ENCODE measurements at places on chromosomes 3 and 15.

- DNase-seq = no peak
Observed at GRCh38 chr3:124322966-124323365, 331.0 kb upstream of the ROPN1 start.

- no peak for DNase-seq
Observed at GRCh38 chr3:13506239-13506638, 26.1 kb downstream of the HDAC11 start.

DNA sequence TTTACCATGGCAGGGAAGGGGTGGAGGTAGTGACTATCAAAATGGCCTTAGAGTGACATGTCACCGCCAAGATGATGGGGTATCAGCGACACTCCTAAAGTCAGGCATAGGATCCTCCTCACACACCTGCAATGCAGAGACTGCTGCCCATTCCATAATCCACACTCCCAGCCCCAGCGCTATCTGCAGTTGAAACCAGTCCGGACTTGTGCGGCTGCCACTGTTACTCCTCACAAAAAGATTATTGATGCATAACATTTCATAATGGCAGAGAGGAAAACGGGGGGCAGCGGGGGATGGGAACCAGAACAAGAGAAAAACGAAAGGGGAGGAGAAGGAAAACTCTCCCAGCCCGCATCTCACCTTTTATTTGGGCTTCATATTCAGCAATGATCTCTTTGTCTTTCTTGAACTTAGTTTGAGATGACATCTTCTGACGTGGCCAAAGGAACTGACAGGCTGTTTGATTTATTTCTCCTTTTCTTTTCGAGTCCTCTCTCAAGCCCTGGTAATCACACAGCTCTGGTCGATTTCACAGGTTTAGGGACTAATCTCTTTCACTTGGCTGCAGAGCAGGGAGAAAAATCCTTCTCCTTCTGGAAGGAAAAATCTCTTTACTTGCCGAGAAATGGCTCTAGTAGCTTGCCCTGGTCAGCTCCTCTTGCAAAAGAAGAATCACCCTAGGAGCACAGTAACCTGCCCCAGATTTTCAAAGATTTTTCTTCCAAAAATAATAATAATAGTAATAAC lies 749 bp downstream of the SRGAP3 start:
- DNase-seq = no peak

- no peak for DNase-seq
Observed at GRCh38 chr15:59532770-59533379, 78.7 kb upstream of the GCNT3 start.

DNA sequence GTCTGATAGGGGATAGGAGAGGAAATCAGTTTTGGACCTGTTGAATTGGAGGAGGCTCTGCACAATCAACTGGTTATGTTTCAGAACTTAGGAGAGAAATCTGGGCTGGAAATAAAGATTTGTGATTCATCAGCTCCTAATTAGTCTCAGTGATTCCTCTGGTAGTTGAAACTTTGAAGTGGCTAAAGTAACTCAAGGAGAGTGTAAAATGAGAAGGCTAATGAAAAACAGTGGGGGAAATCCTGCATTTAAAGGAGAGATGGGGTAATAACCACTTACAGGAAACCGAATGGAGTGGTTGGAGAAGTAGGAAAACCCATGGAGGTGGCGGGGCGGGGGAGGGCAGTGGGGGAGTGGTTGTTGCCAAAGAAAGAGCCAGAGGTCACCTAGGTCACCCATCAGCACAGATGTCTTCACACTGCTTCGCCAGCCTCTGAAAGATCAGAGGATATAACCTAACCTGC lies 32.6 kb downstream of the MAP2K5 start:
- no peak for DNase-seq

GRCh38 chr3:141859651-141860050 lies 16.8 kb upstream of the ATP1B3 start:
- no peak for DNase-seq

DNA sequence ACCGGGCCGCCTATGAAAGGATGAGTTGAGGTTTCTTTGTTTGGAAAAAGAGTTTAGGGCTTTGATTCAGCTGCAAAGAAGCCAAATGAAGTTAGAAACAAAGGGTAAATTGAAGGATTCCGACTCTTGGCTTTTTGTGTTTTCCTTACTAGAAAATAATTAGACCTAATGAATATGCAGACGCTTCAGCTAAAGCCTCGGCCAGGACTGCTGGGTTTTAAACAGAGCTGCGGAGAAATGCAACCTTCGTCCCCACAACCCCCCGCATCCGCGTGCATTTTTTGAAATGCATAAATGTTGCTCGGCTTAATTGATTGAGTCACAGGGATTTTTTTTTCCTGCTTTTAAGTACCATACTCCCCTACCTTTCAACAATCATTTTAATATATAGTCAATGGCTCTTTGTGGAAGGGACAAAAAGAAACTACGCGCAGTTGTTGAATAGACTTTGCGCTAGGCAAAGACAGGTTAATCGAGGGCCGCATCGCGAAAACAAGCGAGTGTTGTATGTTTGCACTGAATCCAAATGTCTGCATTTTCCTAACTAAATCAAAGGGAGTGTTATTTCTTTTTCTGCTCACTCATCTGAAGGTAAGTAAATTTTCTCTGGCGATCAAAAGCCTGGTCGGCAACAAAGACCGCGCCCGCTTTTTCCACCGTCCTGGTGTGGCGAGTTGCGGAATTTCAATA lies 1.3 kb upstream of the ZIC4 start:
- no peak for DNase-seq

All from stimulated activated CD8-positive, alpha-beta memory T cell treated with anti-CD3 and anti-CD28 coated beads, Interleukin-7, amount 100 ng/mL, for 48 hours (primary cell).